ENCODE measurements at places on chromosomes 6 and 20.

GRCh38 chr6:169959136-169960002 is 207.9 kb downstream of the ERMARD start:
- peak; percentile 25 for DNase-seq

GRCh38 chr6:97392735-97393134 is 109.7 kb upstream of the MMS22L start:
- no peak for DNase-seq

DNA sequence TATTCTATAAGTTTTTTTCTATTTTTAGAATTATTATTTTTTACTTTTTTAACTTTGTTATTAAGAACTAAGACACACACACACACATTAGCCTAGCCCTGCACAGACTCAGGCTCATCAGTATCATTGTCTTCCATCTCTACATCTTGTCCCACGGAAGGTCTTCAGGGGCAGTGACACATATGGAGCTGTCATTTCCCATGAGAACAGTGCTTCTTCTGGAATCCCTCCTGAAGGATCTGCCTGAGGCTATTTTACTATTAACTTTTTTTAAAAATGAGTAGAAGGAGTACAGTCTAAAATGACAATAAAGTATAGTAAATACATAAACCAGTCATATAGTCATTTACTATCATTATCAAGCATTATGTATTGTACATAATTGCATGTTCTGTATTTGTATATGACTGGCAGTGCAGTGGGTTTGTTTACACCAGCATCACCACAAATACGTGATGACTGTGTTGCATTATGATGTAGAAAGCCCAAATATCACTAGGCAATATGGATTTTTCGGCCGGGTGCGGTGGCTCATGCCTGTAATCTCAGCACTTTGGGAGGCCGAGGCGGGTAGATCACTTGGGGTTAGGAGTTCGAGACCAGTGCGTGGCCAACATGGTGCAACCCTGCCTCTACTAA is 57.9 kb downstream of the HIVEP1 start:
- DNase-seq = no peak

DNA sequence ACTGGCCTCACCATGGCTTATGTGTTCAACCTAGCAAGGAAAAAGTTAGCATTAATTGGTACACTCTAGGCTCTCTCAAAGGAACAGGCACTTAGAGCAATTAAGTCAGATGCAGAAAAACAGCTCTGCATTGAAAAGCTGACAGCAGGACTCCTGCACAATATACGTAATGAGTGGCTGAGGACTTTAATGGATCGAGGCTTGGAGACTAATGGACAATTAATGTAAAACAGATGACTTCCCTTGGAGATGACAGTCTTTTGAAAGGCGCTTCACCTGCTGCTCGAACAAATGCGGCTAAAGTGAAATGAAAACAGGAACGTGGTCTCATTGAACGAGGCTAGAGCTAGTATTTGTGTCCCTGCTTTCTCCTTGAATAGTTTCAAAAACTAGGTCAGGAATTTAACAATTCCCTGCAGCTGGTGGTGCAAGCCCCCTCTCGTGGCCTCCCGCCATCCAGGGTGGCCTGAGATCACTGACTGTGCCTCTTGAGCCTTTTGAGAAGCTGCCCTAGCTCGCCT is 137.1 kb downstream of the ELOVL4 start:
- DNase-seq = no peak

DNA sequence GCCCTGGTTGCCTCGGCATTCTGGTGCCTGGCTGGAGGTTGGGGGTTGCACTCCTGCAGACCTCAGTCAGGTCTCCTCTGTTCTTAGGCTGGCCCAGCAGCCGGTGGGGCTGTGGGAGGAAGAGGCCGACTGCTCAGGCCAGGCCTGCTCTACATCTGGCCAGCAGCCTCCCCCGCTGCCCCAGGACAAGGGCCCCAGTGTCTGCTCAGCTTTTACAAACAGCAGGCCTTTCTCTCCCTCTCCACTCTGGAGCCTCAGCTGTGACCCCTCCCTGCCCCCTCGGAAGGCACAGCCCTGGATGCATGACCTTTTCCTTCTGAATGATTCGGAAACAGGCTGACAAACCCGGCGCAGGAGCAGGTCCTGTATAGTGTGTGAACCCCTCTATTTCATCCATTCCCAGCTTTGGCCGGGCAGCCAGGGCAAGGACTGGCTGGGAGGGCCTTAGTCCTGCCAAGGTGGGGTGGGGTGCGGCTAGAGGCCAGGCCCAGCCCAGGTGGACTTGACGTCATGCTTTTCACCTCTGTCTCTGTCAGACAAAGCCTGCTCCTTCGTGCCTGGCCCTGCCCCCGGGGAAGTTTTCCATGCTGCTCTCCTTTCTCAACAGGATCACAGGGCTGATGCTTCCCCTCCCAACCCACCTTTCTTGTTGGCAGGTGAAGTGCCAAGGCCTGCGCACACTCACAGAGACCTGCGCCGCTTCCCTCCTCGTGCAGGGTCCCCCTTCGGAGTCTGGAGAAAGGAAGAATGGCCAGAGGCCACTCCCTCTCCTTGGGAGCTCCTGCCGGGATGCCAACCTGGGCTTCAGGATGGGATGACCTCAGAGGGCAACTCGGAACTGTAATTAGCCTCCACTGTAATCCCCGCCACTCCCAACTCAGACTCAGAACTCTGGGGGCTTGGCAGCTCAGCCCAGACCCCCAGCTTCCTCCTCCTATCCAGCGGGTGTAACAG is 10.1 kb upstream of the ITPR3 start:
- no peak for DNase-seq

- DNase-seq = no peak
These were observed 7.9 kb downstream of the RSPH4A start for GRCh38 chr6:116624036-116624805.

DNA sequence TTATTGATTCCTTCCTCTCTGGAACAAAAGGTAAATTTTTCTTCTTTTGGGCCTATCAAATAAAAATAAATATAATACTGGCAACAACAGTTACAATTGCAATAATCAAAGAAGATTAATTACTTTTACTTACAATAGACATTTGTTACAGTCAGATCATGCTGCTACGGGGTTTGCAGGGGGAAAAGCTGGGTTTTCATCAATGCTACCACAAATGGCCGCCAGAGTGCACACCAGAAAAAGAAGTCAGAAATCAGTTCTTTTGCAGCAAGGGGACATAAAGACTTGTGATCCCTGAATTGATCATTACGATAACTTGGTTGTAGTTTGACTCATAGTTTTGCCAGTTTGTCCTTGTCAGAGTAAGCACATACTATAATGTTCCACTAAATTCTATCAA is 714.5 kb upstream of the EYS start:
- DNase-seq = no peak

DNA sequence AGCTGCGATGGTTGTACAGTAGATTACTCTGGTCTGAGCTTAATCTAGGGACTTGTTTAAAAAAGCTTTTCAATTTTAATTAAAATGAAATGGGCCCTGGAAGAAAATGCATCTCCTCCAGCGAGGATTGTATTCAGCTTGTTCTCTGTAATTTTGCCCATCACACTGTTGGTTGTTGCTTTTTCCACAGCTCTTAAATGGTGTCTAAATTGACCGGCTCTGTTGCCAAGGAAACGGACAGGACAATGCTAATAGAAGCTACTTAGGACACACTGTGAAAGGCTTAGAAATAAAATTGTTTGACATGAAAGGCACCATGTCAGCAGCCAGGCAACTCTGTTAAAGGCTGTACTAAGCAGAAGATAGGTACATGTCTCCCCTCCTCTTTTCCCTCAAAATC is 116.7 kb upstream of the NRSN1 start:
- no peak for DNase-seq

- DNase-seq = no peak
These were observed 212.3 kb upstream of the TBX18 start for GRCh38 chr6:84976526-84977362.

DNA sequence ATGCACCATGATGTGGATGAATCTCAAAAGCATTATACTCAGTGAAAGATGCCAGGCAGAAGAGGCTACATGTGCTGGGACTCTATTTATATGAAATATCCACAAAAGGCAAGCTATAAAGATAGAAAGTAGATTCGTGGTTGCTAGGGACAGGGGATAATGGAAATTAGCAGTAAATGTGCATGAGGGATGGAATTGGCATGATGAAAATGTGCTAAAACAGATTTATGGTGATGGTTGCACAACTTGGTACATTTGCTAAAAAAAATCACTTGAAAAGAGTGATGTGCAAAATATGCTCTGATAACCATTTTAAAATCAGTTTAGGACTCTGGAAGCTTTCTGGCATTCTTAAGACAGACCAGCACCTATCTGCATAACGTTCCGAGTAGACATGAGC is 61.6 kb downstream of the ALDH8A1 start:
- no peak for DNase-seq

DNA sequence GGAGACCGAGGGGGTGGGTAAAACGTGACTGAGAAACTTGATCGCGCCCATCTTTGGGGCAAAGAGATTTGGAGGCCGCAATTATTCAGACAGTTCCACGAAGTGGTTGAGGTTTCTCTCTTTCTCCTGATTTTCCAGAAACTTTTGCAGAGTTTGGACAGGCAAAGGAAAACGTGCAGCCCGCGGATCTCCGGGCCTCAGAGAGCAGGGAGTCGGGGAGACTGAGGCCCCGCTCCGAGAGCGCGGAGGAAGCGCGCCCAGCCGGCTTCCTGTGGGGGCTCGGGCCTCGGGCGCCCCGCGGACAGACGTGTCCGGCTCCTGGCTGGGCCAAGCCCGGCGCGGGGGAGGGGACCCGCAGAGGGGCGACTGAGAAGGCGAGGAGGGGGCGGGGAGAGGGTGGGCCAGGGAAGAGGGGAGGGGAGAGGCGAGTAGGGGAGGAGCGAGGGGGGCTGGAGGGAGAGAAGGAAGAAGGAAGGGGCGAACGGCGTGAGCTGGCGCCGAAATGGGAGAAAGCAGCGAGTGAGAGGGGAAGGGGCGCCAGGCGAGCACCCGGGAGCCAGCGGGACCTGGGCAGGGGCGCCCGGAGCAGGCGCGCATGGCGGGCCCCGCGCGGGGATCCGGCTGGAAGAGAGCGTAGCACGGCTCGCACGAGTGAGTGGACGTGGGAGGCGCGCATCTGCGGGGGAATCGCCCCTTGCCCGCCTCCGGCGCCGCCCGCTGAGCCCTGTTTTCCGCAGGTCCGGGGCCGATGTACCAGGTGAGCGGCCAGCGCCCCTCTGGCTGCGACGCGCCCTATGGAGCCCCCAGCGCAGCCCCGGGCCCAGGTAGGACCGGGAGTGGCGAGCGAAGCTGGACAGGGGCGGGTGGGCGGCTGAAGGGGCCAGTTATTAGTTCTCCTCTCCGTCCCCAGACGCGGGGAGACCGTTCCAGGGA is at the start of gene MDFI:
TSS of gene MDFI (plus strand) at position 467 of the 933 bp plus-strand sequence. CDS start at position 749, 282 bp downstream.
- no peak for DNase-seq

GRCh38 chr6:139983555-139984276 is 609.3 kb upstream of the CITED2 start:
- DNase-seq = no peak

DNA sequence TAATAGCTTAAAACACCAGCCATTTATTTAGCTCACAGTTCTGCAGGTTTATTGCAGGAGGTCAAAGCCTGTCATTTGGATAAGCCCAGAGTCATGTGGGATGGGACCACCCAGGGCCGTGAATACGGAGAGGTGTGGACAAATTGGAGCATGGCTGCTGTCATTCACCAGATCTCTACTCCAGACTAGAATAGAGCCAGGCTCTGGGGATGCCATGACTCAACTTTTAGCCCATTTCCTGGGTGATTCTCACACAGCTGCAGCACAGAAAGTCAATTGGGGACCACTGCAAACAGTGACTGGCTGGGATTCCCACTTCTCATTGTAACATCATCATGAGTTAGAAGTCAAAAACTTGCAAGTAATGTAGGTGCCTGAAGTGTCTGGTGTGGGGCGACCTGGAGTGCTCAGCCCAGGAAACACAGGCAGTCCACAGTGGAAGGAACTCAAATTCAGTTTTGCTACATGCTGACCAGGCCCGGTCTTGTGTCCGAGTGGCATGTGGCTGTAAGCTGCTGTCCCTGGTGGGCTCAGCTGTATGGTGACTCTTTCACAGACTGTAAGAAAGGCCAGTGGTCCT is 174.3 kb downstream of the SCP2D1 start:
- DNase-seq = no peak

DNA sequence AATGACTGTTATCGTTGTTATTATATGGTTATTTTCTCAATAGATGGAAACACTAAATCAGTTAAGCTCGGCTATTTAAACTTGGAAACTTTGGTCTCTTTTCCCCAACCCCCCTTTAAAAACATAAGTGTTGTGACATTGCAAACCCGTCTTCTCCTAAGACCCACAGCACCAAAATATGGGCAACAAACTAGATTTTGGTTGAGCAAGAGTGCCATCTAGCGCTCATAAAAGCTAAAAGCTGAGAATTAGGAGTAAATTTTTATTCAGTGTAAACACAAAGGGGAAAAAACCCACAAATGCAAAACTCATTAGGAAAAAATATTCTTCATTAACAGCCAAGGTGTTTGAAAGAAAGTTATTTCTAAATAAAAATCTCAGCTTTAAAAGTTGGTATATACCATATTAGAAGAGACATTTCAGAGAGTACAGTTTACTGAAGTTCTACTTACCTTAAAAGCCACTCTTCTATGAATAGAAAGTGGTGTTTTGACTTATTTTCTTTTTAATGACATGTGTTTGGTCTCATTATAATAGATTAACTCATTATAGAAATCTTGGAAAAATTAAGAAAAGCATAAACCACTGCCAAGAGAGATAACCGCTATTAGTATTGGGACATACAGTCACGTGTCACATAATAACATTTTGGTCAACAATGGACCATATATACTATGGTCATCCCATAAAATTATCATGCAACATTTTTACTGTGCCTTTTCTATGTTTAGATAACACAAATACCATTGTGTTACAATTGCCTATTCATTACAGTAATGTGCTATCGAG is 21.1 kb downstream of the SESN1 start:
- no peak for DNase-seq

DNA sequence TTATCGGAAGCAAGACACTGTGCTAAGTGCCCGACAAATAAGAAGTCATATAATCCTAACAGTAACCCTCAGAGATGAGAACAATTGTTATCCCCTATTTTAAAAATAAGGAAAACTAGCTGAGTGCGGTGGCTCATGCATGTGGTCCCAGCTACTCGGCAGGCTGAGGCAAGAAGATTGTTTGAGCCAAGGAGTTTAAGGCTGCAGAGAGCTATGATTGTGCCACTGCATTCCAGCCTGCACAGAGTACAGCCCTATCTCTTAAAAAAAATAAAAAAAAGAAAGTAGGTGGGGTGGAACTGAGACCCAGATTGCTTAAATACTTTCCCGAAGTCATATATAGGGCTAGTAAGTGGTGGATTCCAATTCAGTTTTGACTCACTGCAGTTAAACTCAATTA is 84.7 kb downstream of the UST start:
- DNase-seq = no peak

GRCh38 chr6:14849185-14849584 is 396.7 kb upstream of the JARID2 start:
- no peak for DNase-seq

GRCh38 chr6:46899659-46900058 is 22.1 kb downstream of the ADGRF5 start:
- DNase-seq = no peak

GRCh38 chr6:136333824-136334464 is 44.3 kb upstream of the BCLAF1 start:
- no peak for DNase-seq

GRCh38 chr6:37004044-37004980 is 1.1 kb upstream of the FGD2 start:
- no peak for DNase-seq

GRCh38 chr20:62624719-62625453 is 17.4 kb upstream of the SLCO4A1 start:
- DNase-seq = no peak

GRCh38 chr20:51595744-51596143 is 53.2 kb upstream of the NFATC2 start:
- no peak for DNase-seq
